ENCODE measurements at places on chromosomes 12 and 14.

DNA sequence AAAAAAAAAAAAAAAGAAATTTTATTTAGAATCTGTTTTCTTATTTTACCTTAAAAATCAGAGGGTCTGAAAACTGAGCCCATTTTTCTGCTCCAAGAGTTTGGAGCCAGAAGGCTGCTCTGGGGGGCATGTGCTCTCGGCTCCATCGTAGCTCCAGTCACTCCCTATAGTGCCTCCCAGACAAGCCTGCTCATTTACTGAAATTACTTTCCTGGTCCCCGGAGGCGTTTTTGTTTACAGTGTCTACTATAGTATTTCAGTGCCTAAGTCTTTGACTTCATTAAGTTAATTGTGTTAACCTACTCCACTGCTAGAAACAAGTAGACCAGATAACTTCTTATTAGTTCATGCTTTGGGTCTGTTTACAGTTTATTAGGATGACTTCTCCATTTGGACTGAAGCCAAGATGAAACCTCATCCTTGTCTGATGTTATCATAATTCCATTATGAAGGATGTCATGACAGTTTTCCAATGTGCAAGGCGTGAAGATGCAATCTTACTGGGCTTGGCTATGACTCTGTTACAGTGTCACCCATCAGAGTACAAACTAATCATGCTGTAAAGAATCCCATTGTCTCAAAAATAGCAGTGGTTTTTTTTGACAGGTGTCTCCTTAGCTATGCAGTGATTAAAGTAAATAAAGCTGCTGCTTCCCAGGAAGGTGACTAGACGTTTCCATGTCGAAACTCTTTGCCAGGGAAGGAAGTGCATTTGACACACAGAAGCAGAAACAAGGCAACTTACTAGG, 182.3 kb downstream of the TMEM132C start:
- no peak for DNase-seq

- no peak for DNase-seq
Observed at GRCh38 chr12:56334490-56334793, 642 bp upstream of the PAN2 start.

- DNase-seq, result no peak
Observed at GRCh38 chr14:99747582-99748330, 45.5 kb upstream of the EML1 start.

- no peak for DNase-seq
Observed at GRCh38 chr12:112010415-112011344, 2.3 kb downstream of the TMEM116 start.

GRCh38 chr12:11723993-11724392, 74.5 kb downstream of the ETV6 start:
- no peak for DNase-seq

DNA sequence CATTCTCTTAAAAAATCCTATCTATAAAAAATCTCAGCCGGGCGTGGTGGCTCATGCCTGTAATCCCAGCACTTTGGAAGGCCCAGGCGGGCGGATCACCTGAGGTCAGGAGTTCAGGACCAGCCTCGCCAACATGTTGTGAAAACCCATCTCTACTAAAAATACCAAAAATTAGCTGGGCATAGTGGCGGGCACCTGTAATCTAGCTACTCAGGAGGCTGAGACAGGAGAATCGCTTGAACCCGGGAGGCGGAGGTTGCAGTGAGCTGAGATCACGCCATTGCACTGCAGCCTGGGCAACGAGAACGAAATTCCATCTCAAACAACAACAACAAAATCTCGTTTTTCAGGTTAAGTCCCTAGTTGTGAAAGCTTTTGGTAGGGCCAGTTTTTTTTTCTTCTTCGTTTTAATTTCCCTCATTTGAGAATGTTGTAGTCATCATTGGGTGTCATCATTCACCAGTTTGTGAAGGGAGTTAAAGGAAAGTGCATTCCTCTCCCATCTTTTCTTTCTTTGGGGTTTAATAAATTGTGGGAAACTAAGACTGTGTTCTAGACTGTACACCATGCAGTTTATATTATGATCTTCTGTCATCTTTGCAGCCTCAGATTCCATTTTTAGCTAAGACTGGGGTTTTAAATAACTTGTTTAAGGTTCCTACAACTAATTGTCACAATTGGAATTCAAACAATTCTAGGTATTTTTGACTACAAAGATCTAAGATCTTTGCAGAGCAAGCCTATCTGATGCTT, 23.9 kb downstream of the MDM2 start:
- no peak for DNase-seq

- DNase-seq, result no peak
Observed at GRCh38 chr14:51277753-51278415, 37.8 kb downstream of the TMX1 start.

GRCh38 chr12:4450551-4451112, 5.0 kb upstream of the FGF6 start:
- DNase-seq, result no peak

DNA sequence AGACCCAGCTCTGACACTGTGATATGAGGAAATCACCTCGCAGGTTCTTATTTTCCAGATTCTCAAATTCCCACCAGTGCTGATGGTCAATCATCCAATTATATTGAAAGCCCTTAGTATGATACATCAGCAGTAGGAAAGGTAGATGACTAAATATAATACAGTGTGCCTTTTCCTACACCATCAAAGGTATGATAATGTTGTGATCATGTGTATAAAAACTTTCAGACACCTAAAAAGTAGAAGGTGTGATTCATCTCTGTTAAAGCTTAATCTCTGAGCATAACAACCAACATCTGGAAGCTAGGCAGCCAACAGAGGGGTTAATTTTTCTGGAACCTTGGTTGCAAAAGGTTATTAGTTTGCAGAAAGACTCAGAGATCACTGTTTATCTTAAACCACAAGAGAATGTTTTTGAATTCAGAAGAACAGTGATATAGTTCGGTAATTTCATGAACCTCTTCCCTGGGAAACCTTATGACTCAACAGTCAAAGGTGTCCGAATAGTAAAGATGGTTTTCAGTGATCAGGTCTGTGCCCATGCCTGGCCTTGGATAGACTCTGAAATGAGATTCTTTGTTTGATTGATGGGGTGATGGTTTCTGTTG, 122.5 kb downstream of the ETV6 start:
- DNase-seq, result no peak

- no peak for DNase-seq
Observed at GRCh38 chr14:104451474-104451873, 128.1 kb upstream of the C14orf180 start.

GRCh38 chr12:122964439-122965257, 1.6 kb downstream of the ABCB9 start:
- no peak for DNase-seq

GRCh38 chr12:132520421-132521199, 30.7 kb downstream of the FBRSL1 start:
- no peak for DNase-seq

GRCh38 chr12:20722142-20722541, 27.0 kb downstream of the SLCO1C1 start:
- no peak for DNase-seq

DNA sequence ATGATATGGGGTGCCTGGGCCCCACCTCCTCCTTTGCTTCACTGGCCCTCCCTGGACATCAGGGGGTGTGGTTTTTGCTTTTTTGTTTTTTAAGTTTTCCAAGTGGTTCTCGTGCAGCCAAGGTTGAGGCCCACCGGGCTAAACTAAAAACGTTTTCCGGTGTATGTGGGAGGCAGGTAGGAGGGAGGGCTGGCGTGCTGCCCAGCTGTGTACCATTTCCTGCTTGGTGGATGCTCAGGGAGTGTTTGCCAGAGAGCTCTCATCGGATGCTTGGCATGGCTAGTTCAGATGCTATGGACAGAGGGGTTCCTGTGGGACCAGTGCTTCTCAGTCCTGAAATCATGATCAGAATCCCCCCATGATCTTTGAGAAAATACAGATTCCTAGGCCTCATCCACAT, 246.4 kb downstream of the CACNA1C start:
- DNase-seq, result no peak

GRCh38 chr14:93044556-93044955, 71.2 kb downstream of the ITPK1 start:
- no peak for DNase-seq

- DNase-seq, result no peak
Observed at GRCh38 chr14:93752980-93753561, 35.2 kb downstream of the PRIMA1 start.

DNA sequence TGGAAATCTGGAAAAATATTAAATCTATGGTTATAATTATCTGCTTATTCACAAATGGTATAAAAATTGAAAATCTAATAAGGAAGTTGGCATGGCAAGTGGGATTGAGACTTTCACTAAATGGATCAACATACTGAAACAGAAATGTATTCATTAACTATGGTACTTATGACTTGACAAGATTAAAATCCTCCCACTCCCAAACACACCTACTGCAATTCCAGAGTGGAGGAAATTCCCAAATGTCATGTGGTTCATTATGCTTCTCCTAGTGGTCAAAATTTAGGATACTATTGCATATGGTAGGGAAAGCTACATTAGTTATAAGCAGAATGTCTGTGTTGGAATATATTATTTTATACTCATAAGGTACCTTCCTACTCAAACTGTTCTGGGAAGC, 265.3 kb upstream of the PRICKLE1 start:
- DNase-seq, result no peak

GRCh38 chr14:72173038-72173720, 240.9 kb downstream of the RGS6 start:
- no peak for DNase-seq
